Activated T-cell treated with anti-CD3 and anti-CD28 coated beads for 1 hour (primary cell): ENCODE measurements at places on chromosomes 11 and 22.

GRCh38 chr22:37012262-37012904, 6.9 kb downstream of the TST start:
- DNase-seq: no peak

GRCh38 chr11:32809313-32809712, 14.9 kb upstream of the CCDC73 start:
- peak; percentile 14 for DNase-seq

DNA sequence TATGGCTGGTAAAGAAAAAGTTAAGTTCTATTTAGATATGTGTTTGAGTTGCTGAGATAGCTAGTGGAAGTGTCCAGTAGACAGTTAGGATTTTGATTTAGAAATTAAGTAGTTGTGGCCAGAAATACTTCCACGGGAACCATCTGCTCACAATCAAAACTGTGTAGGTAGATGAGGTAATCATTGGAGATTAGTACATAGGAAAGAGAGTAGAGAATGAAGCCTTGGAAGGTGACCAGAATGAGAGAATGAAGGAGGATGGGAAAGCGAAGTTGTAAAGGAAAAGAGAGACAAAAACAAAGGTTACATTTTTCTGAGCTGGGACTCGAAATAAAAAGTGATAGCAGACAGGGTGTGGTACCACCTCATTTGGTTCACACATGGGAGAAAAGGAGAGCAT, 296.9 kb upstream of the SORL1-AS1 start:
- DNase-seq: no peak

GRCh38 chr11:121659811-121660210, 207.0 kb upstream of the SORL1-AS1 start:
- DNase-seq: no peak
